ENCODE measurements at places on chromosomes 5 and 9.

GRCh38 chr9:70576116-70576515, 161.7 kb upstream of the KLF9 start:
- DNase-seq = no peak

GRCh38 chr5:40381676-40382363, 297.9 kb upstream of the PTGER4 start:
- no peak for DNase-seq

DNA sequence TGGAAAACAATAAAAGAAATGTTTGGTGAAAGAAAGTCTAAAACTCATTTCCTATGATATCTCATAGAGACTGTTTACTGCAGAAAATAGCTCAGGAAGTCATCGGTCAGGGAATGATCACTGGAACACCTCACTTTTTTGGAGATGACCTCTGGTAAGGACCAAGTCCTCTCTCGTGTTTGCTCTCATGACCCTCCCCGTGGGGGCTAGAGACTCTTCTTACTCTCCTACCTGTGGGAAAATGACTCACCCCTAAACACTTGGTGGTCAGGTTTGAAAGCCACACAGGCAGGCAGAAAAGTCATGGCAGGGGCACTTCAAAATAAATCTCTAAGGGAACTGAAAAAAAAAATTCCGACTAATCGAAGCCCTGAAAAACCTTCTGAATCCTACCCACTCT, 48.2 kb downstream of the FAM240B start:
- peak; percentile 43 for DNase-seq

DNA sequence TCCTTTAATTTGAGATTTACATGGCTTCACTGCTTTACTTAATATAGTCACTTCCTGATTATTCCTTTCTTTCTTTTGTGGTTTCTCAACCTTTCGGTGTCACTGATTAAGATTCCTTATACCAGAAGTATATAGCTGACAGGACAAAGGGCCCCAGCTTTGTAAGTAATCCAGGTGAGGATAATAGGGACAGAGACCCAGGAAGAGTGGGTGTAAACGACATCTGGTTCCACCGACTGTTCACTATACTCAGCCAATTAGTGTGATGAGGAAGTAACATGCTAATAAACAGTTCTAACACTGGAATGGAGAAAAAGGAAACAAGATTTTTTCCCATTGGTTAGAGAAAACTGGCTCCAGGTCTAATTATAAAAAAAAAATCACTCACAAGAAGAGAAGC, 286.3 kb upstream of the EFNA5 start:
- DNase-seq = peak; percentile 30

DNA sequence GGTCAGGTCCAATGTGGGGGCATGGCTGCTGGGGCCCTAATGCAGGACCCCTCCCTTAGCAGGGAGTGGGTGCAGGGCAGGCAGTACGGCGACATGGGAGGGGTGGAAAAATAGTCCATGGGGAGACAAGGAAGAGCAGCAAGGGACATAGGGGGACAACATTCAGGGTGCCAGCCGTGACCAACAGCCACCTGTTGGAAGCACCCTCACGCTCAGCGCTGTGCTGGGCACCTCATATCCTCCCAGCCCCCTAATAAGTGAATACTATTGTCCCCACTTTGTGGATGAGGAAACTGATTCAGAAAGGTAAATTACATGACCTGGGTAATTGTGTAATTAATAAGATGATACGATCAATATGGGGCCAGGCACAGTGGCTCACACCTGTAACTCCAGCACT, 3.0 kb upstream of the FIBCD1 start:
- no peak for DNase-seq

DNA sequence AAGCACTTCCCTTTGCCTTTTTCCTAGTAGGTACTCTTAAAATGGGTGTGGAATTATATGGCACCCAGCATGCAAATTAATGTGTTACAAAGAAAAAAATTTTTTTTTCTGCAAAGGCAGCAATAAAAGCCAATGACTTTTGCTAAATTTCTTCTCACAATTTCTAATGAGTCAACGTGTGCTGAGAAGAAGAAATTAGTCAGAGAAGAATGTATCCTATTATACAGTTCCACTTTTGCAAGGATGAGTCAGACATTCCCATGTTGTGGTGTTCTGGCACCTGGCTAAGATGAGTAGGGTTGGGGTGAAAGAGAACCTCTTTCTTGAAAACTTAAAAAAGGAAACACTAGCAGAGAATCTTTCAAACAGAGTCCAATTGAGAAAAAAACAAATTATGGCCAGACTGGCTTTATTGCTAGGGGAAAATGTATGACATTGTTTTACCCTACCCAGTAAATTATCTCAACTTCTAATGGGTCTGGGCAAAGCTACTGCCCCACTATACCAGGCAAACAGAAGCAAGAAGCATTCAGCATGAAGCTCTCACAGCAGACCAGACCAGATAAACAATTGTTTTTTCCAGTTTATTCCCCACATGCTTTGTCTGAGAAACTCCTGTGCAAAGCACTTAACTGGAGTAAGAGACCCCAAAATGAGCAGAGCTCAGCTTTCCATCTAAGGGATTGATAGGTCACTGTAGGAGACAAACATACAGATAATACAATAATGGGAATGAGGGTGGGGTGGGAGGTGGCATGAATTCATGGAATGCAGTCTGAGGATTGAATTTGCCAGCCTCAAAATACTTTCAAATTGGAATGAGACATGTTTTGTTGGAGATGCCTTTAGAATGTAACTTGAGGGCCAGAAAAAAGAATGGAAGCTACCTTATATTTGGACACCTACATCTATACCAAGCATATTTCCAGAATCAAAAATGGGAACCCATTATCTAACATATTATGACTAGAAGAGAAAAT, 220.8 kb upstream of the RFX3 start:
- no peak for DNase-seq

GRCh38 chr9:99253772-99254431, 31.8 kb downstream of the SEC61B start:
- no peak for DNase-seq

DNA sequence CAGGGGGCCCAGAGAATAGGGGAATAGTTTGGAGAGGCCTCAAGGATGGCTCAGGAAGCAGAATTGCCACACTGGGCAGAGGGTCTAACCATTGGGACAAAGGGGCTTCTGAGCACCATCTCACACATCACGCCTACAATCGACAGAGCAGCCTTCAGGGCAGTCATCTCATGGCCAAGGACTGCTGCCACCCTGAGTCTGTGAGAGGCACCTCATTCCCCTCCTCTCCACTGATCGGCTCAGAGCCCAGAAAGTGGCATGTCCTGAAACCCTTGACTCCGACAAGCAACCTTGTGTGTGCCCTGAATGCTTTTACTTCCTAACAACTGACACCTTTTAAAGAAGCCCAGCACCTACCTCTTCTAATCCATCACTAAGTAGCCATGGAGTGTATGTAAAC, 128.9 kb upstream of the PTPN3 start:
- DNase-seq = no peak

- no peak for DNase-seq
Observed at GRCh38 chr9:127844821-127845359, 9.6 kb downstream of the ENG start.

- no peak for DNase-seq
Observed at GRCh38 chr9:77794985-77795384, 146.9 kb upstream of the GNA14 start.

DNA sequence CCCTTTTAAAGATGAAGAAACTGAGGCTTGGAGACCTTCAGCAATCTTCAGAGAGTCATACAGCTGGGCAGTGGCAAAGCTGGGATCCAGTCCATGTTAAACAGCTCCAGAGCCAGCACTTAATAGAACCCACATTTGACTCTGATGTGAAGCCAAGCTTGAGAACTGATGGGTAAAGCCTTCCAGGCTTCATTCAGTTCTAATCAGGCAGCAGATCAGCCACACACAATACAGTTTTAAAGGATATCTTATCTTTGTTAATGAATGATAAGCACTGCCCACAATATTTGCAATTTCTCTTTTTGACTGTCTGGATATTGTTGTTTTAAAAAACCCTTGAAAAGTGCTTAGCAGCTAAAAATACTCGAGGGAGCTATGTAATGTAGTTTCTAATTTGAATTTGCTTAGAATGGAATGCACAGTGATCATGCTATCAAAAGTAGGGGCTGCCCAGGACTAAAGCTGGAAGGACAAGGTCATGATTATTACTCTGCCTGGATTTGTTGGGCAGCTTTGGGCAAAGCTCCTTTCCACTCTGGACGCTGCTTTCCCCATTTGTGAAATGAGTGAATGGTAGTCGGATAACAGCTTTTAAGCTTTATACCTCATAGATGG, 31.3 kb upstream of the HTR4 start:
- DNase-seq = no peak

- no peak for DNase-seq
Observed at GRCh38 chr5:162543437-162543836, 475.9 kb downstream of the GABRG2 start.

- no peak for DNase-seq
Observed at GRCh38 chr9:19231904-19232822, 1.7 kb downstream of the DENND4C start.

GRCh38 chr9:134585746-134586706, 55.6 kb upstream of the COL5A1 start:
- DNase-seq = peak; percentile 57

DNA sequence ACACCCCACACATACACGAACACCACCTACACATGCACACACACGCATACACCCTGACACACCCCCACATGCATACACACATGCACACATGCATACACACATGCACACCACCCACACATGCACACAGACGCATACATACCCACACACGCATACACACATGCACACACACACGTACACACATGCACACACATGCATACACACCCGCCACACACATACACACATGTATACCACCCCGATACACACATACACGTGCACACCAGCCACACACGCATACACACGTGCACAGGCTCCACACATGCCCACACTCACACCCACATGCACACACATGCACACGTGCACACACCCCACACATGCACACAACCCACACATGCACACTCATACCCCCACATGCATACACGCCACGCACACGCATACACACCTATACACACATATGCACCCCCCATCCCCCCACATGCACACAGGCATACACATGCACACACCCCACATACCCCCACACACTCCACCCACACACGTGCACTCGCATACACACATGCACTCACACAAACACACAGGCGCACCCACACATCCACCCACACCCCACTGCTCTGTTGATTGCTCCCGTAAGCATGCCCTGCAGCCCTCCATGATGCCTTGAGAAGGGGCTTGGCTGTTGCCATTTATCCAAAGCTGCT, 119.3 kb downstream of the COL5A1 start:
- DNase-seq = no peak

DNA sequence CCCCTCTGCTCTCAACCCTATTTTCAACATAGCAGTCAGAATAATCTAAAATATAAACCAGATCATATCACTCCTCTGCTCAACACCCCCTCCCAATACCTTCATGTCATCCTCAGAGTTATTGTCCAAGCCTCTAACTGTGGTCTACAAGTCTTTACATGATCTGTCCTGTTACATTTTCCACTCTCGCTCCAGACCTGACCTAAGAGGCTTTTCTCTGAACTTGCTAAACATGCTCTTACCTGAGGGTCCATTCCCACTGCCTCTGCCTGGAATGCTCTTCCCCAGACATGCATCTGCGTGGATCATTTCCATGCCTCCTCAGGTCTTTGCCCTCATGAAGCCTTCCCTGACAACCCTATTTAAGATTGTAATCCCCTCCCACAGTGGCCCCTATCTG, 12.0 kb downstream of the NIPSNAP3B start:
- no peak for DNase-seq

DNA sequence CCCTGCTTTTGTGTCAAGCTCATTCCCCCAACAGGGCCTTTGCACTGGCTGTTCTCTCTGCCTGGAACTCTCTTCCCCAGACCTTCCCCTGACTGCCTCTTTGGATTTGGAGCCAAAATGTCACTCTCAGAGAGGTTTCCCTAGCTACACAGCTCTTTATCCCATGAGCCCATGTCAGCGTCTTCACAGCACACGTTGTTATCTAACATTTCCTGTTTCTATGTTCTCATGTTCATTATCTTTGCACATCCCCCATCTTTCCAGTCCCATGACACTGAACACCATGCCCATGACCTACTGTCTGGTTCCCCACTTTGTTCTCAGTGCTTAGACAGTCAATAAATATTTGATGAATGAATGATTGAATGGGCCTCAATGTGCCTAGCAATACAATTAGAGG, 26.3 kb upstream of the ARSI start:
- DNase-seq = no peak

GRCh38 chr5:56447232-56447631, 214.1 kb upstream of the ANKRD55 start:
- DNase-seq = no peak

- DNase-seq = peak; percentile 23
Observed at GRCh38 chr9:89804766-89805531, 200.1 kb downstream of the GADD45G start.

DNA sequence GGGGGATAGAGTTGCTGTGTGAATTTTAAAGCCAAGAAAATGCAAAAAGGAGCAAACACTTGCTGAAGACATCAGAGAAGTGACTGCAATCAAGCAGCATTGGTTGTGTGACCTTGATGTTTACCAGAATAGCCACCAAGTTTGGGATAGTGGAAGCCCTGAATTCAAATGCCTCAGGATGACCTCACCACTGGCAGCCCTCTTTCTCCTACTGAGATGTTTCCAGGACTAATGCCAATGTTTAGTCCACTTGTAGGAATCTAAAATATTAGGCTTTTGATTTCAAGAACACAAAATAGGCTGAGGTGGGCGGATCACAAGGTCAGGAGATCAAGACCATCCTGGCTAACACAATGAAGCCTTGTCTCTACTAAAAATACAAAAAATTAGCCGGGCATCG, 112.2 kb upstream of the NUDT12 start:
- no peak for DNase-seq

- no peak for DNase-seq
Observed at GRCh38 chr5:66538531-66538930, 57.7 kb upstream of the MAST4 start.

GRCh38 chr5:154722097-154722496, 33.1 kb upstream of the LARP1 start:
- DNase-seq = no peak
